Uterine smooth muscle cell (primary cell): ENCODE measurements at places on chromosomes 7 and 10. TPM values are rescaled to one million over a fixed set of nuclear protein-coding genes. Genes with fewer than 3 reads are reported as not detected.

The KIF11 gene
- total RNA-seq = 15.1 and 59.2 TPM in 2 replicates

The SHH gene
- total RNA-seq = not detected in 2 replicates

The HOXA9 gene
- 8.6 and 13.6 TPM in 2 replicates for total RNA-seq

The PWWP2B gene
- total RNA-seq = 17.4 and 19.0 TPM in 2 replicates

The ACSM6 gene
- not detected in 2 replicates for total RNA-seq

The TEX36 gene
- total RNA-seq = not detected in 2 replicates

The EIF5AL1 gene
- total RNA-seq = 0.75 and 1.3 TPM in 2 replicates

The CPVL gene
- 1.1 and 1.4 TPM in 2 replicates for total RNA-seq

The GNGT1 gene
- total RNA-seq = not detected in 2 replicates

The PNLIP gene
- total RNA-seq = not detected in 2 replicates

The MLXIPL gene
- not detected in 2 replicates for total RNA-seq
